Stimulated activated CD8-positive, alpha-beta memory T cell treated with anti-CD3 and anti-CD28 coated beads, Interleukin-2, amount 100 ng/mL, for 1 hour (primary cell): ENCODE measurements at places on chromosomes 3 and 15.
A peak's percentile ranks its signal among the peaks of the same experiment; 100 is the strongest.

DNA sequence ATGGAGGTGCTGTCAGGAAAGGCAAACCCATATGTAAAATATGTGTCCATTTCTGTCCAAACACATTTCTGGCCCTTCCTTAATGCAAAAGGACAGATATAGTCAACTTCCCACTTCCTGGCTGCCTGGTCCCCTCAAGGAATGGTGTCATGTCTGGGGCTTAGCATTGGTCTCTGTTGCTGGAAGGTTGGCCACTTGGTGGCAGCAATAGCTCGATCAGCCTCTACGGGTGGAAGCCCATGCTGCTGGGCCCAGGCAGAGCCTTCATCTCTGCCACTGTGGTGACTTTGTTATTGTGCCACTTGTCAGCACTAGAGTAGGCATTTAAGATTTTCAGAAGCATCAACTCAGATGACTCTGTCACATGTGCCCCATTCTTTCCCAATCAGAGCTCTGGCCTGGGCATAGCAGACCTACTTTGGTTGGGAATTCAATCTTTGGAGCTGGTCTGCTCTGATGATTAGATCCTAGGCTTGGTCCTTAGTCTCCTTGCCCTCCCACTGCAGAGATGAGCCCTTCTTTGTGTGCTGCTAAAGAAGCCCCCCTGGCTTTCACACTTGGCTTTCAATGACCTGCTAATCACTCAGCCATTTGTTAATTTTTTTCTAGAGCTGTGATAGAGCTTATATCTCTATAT is 51.0 kb upstream of the SPSB4 start:
- DNase-seq, result peak; percentile 4

DNA sequence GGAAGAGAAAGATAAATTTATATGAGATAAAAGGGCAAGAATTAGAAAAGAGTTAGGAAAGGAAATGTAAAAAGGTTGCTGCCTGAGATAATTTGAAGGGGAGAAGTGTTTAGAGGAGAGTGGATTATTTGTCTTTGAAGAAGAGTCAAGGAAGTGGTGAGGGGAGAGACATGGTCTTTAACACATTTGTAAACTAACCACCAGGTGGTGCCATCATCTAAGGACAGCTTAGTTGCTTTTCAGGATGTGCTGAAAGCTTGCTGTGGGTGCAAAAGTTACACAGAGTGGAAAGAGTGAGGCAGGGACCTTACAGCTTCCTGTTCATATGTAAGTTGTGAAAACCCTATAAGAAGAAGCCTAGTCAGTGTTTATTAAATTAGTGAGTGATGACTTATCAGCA is 114.1 kb upstream of the DNAJC19 start:
- no peak for DNase-seq

- no peak for DNase-seq
Measured at GRCh38 chr15:68992696-68993095, 21.8 kb upstream of the NOX5 start.

DNA sequence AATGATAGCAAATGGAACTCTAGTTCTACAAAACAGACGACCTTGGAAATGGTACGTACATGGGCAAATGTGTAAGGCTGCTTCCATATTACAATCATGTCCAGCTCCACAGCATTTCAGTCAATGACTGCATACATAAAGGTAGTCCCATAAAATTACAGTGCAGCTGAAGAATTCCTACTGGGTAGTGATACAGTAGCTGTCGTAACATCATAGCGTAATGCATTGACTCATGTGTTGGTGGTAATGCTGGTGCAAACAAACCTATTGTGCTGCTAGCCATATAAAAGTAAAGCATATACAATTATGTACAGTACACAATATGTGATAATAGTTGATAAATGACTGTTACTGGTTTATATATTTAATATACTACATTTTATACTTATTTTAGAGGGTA is 18.5 kb downstream of the TTC23 start:
- DNase-seq, result no peak

DNA sequence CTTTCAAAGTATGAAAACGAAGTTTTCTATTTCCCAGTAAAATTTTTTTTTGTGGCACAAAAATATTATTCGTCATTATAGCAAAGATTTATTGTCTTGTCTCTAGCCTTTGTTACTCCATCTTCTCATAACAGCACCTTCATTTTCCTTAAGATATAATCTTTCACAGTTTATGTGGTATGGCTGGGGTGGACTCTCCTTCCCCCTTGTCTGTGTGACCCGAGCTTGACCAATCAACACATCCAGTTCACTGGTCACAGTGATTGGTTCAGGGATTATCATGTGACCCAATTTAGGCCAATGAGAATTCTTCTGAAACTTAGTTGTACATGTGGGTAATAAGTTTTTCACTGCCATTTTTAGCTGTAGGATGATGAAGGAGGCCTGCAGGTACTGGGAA is 71.2 kb upstream of the DCBLD2 start:
- no peak for DNase-seq

- DNase-seq, result no peak
Measured at GRCh38 chr3:76264911-76265310, 479.6 kb upstream of the ZNF717 start.

DNA sequence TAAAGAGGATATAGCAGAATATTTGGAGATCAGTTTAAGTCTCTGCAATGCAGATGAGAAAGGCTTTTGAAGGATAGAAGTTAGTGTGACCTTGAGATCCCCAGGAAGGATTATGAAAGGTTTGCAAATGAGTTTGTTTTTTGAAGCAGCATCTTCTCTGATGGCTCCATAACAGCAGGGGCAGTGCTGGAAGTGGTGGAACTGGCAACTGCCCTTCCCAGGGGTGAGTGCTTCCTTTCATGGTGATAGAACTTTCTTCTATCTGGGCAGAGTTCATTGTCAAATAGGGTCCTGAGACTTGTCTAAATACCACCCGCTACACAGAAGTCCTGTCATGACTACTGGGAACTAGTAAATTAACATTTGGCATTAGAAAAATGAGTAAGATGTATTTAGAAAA is 314.2 kb upstream of the MCTP2 start:
- no peak for DNase-seq

DNA sequence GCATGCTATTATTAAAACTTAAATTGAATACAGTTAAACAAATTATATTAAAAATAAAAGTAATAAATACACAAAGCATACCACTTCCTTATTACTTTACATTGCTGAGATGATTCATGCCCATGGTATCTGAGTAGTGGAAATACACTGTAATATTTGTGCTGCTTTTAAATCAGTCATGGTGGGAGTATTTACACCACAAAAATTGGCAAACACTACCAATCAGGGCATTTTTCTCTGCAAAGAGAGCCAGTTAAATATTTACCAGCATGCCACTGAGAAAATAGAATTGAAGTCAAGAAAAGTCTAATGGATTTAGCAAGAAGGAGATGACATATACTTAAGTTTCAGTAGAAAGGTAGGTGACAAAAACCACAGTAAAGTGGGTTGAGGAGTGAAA is 19.6 kb downstream of the PPARG start:
- DNase-seq, result no peak

- no peak for DNase-seq
Measured at GRCh38 chr3:73415118-73415517, 209.6 kb downstream of the PDZRN3 start.

- DNase-seq, result no peak
Measured at GRCh38 chr3:61199843-61200242, 51.4 kb downstream of the FHIT start.

DNA sequence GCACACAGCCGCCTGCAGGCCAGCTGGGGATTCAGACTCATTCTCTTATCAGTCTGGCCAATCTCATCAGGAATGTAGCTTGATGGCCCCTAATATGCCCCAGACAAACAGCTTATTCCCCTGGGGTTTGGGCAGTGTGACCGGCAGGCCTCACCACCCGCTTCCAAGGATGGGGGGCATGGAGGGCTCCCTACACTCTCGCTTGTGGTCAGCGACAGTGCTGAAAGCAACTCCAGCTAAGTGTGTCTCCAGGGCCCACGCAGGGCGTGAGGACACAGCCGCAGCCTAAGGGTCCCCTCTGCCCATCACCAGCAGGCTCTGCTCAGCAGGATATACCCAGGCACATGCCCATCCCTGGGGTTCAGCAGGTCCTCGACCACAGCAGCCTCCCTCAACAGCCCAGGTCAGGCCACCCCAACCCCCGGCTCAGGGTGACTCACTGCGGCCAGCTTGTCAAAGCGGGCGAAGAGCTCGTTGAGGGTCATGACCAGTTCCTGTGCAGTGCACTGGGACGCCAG is 116.7 kb downstream of the ADCY5 start:
- no peak for DNase-seq

- no peak for DNase-seq
Measured at GRCh38 chr15:33994005-33994615, 25.8 kb downstream of the CHRM5 start.

DNA sequence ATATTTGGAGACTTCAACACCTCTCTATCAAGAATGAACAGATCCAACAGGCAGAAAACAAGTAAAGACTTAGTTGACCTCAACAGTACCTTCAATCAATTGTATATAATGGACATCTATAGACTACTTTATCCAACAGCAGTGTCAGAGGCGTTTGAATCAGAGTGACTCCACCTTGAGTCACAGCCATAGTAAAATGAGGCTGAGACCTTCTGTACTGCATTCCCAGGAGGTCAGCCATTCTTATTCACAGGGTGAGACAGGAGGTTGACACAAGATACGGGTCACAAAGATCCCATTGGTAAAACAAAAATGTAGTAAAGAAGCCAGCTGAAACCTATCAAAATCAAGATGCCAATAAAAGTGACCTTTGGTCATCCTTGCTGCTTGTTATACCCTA is 299.8 kb downstream of the CNTN3 start:
- no peak for DNase-seq

GRCh38 chr15:48765022-48765421 is 45.8 kb downstream of the CEP152 start:
- no peak for DNase-seq

DNA sequence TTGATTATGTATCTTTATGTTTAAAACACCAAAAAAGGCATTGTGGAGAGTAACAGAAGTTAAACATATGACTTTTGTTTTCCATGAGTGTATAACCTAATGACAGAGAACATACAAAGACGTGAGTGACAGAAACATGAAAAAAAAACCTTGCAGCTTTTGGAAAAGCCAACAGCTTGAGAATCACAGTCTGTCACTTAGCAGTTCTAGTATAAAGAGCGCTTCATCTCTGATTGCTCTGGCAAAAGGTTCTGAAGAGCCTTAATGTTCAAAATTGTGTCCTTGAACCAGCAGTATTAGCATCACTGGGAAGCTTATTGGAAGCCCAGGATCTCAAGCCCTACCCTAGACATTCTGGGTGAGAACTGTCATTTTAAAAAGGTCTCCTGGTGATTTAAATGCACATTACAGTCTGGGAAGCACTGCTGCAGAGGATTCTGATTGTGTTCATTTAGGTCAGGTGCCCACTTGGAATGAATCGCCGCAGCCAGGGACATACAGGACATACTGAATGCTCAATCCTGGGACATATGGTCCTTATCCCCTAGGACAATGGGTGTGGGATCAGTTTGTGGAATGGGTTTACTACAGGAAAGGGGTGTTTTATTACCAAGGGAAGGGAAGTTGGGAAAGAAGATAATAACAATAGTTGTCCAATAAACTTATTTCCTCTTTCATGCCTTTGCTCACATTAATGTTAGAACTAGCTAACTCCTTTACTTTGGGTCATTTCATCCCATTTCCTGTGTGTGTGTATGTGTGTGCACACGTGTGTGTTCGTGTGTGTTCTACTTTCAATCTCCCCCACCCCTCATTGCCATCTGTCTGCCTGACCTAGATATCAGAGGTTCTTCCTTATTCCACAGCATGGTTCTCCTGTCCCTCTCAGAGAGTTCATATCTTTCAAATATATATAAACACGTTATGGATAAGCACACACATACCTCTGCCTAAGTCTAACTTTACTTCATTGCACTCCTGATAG is 55.0 kb downstream of the LRRC49 start:
- DNase-seq, result no peak

DNA sequence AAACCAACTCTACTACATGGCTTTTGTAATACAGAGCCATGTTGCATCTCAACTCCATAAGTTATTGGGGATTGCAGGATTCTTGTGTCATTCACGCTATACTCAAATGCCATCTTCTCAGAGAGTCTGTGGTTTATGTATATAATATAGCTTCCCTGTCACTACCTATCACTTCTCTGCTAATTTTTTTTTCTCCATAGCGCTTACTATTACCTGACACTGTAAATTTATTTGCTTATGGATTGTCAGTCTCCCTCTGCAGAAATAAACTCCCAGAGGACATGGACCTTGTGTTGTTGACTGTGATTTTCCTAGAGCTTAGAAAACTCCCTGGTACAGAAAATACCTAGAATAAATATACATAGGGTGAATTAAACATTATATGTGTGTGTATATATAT is 990.5 kb downstream of the TBL1XR1 start:
- no peak for DNase-seq

DNA sequence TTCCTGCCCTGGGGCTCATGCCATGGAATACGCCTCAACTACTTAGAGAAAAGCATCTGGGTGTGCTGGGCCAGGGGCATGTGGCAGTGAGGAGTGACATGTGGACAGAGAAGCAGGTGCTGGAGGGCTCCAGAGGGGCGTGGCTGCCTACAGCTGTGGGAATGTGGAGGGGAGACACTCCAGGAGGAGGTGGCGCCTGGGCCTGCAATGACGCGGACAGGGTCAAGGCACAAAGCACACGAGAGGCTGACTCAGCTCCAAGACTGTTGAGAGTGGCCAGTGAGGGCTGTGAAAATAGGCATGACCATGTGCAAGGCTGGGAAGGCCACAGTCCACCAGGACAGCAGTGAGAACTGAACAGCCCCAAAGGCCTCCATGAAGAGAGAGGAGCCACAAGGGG is 48.5 kb downstream of the PTH1R start:
- no peak for DNase-seq

DNA sequence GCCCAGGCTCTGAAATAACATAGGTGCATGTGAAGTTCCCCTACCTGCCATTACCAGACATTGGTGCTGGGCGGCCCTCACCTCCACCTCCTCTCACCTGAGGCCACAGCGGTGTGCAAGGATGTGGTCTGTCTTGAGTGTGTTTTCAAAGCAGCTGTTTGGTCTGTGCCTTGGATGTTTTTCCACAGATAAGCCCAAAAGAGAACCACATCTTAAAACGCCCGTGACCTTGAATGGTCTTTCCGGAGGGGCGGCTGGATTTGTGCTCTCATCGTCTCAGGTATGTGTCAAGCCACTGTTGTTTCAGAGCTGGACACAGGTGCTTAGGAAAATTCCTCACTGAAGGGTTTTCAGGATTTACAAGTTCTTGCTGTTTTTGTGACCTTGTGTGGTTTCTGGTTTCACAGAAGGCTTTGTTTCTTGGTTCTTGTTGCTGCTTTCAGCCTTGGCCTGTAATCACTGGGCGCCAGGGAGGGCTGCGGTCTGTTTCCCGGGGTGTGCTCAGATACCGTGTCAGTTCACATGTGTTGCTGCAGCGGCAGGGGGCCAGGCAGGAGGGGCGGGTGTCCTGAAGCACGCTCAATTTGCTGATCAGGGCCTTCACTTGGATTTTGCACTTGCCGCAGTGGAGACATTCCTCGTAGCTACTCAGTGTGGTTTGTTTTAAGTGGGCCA is 128.4 kb downstream of the IGF1R start:
- DNase-seq, result no peak

DNA sequence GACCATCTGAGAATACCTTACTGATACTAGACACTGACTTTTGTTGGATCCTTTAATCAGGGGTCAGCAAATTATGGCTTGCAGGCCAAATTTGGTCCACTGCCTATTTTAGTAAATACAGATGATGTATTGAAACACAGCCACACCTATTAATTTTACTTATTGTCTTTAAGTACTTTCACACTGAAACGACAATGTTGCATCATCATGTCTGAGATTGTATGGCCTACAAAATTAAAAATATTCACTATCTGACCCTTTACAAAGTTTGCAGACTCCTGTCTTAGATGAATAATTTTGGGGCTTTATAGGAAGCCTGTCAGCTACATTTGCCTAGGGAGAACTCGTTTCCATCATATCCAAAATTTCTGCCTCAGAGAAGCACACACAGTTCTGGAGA is 503.2 kb upstream of the TGFBR2 start:
- DNase-seq, result no peak
